ENCODE measurements at places on chromosomes 3 and 15. TPM values are rescaled to one million over a fixed set of nuclear protein-coding genes. Genes with fewer than 3 reads are reported as not detected.

The EXD1 gene
- not detected for total RNA-seq

- no peak for DNase-seq
These were observed 62.4 kb upstream of the POLG start for GRCh38 chr15:89396723-89397652.

DNA sequence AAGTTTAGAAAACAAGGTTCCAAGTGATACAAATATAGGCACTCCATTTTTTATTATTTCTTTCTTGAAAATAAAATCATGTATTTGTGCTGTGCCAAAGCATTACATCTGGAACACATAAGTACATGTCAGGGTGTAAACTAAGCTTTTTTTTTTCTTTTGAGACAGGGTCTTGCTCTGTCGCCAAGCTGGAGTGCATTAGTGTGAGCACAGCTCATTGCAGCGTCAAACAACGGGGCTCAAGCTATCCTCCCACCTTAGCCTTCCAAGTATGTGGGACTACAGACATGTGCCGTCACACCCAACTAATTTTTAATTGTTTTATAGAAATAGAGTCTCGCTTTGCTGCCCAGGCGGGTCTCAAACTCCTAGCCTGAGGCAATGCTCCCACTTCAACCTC lies 9.0 kb downstream of the SPATA12 start:
- DNase-seq: no peak

GRCh38 chr3:40624189-40624769 lies 99.5 kb downstream of the ZNF621 start:
- no peak for DNase-seq

The SNX22 gene
- total RNA-seq: 0.33 TPM

DNA sequence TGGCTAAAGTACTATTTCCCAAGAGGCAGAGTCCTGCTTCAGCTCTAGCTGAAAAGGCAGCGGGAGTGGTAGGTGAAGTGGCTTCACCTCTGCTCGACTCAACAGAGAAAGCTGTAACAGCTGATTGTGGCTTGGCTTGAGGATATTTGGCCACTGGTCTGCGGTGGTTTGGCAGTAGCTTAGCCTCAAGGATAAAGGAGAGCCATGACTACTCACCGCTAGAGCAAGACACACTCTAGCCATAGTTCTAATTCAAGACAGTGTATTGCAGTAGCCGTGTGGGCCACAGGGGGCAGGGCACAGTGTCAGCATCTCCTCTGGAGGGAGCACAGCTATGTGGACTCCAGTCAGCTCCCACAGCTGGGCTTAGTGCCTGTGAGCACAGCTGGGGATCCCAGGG lies 23.5 kb downstream of the TPRG1 start:
- DNase-seq: no peak

The KNL1 gene
- total RNA-seq: 0.99 TPM

The DPPA2 gene
- not detected for total RNA-seq

DNA sequence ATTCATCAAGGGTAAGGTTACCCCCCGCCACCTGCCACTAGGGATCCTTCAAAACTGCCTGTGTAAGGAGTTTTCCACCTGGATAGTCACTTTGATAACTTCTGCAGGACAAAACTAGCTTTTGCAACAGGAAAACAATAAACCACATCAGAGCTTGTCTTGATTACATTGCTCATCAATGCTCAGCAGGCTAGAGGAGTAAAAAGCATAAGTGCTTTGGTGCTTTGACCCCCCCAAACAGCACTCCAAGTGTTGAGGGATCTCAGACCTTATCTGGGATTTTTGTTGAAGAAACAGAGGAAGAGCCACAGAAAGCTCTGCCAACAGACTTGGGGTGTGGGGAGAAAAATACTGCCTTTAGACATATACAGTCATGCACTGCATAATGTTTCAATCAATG lies 10.8 kb upstream of the PHLDB2 start:
- DNase-seq: no peak

Data from CD4-positive, alpha-beta memory T cell (primary cell).